Common myeloid progenitor, CD34-positive (primary cell): ENCODE measurements at places on chromosomes 13 and 19.

GRCh38 chr19:47470447-47471195 lies 1.1 kb downstream of the SLC8A2 start:
- no peak for DNase-seq

GRCh38 chr13:99196466-99197116 lies 4.1 kb upstream of the UBAC2 start:
- DNase-seq: peak; percentile 52

GRCh38 chr19:51285682-51286081 lies 25.8 kb upstream of the IGLON5 start:
- DNase-seq: no peak

DNA sequence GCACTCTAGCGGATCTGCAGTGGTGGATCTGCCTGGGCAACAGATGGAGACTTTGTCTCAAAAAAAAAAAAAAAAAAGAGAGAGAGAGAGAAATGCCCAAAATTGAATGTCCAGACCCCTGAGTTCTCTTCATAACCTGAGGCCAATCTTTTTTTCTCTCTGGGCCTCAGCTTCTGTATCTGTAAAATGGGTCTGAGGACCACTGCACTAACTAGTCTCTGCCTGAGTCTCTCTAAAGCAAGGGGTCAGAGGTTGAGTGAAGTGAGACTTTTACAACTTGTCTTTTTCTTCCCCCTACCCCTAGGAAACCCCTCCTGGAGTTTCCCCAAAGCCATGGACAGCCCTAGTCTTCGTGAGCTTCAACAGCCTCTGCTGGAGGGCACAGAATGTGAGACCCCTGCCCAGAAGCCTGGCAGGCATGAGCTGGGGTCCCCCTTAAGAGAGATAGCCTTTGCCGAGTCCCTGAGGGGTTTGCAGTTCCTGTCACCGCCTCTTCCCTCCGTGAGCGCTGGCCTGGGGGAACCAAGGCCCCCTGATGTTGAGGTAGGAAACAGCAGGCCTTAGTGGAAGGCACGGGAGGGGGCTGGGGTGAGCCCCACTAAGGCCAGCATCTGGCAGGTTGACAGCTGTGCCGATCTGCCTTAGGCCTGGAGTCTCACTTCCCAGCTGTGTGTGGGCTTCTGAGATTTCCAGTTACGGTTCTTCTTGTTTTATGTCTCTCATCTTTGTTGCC lies 1.8 kb downstream of the TMEM91 start:
- DNase-seq: peak; percentile 75

DNA sequence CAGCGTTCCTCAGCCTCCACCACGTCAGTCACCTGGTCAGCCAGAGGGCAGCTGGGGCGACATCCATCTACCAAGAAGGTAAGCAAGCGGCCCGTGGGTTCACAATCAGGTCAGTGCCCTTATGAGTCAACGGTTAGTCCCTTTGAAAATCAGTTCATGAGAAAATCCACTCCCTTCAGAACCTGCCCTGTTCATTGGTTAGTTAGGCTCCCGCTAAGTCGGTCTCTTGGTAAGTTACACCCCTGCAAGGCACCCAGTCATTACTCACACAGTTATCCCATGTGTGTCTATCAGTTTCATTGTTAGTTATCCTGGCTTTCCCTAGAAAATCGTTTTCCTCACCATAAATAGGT lies 564 bp downstream of the SIGLECL1 start:
- no peak for DNase-seq

GRCh38 chr13:24203811-24204210 lies 43.3 kb downstream of the SPATA13 start:
- peak; percentile 51 for DNase-seq
